ENCODE measurements at places on chromosomes 1 and 21.

DNA sequence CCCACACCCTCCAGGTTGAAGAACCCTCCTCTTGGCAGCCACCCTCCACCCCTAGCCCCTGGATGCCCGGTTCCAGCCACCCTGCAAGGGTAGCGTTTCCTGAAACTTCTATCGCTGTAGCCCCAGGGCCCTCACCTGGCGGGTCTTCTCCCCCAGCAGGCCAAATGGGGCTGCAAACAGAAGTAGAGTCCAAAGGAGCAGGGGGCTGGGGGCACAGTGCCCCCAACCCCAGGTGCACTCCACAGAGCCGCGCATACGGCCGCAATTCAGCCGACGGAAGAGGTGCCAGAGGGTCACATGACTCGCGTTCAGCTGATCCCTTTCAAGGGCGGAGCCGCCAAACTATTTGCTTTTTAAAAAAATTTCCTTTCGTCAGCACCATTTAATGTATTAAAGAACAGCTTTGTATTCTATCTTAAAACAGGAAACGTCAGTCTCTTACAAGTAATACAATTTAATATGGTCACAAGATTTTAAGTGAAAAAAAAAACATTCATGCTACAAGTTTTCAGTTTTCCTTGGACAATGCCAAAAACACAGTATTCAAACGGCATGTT is at the start of gene GLMP:
GLMP (minus strand) TSS at position 289 of the 557 bp plus-strand sequence; CDS start at position 255, 34 bp downstream.
- ATAC-seq: peak; percentile 57

DNA sequence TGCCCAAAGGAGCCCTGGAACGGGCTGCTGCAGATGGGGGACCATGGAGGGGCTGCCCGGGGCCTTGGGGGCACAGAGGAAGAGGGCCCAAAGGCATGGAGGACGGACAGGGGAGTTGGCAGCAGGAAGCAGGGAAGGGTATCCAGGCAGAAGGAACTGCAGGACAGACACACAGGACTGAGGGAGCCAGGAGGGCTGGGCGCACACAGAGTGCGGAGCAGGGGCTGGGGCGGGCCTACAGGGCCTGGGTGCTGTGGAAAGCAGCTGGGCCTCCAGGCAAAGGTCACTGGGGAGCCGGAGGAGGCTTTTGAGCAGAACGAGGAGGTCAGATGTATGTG is 28.1 kb downstream of the KRTAP10-1 start:
- ATAC-seq: no peak

DNA sequence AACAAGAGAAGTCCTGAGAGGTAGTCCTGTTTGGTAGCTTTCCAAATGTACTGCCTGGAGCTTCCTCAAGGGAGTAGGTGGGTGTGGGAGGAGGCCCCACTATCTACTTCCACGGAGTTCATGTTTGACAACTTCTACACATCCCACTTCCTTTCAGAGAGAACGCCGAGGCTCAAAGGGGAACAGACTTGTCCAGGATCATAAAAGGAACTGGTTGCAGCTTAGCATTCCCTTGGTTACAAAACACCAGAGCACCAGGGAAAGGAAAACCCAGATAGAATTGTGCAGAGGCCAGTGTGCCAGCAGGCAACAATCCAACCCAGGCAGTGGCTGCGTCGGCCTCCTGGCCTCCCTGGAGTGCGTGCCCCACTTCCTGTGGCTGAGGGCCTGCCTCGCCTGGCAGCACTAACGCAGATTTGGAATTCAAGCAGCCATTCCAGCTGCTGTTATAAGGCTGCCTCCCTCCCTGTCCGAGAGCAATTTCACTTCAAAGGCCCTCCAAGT is 4.2 kb upstream of the RAP1GAP start:
- peak; percentile 69 for ATAC-seq

GRCh38 chr1:54118704-54119103 is 34.1 kb downstream of the CDCP2 start:
- peak; percentile 46 for ATAC-seq

- no peak for ATAC-seq
Observed at GRCh38 chr1:72526926-72527325, 244.6 kb upstream of the NEGR1 start.

GRCh38 chr1:222096883-222097282 is 355.0 kb upstream of the DUSP10 start:
- ATAC-seq: peak; percentile 25

DNA sequence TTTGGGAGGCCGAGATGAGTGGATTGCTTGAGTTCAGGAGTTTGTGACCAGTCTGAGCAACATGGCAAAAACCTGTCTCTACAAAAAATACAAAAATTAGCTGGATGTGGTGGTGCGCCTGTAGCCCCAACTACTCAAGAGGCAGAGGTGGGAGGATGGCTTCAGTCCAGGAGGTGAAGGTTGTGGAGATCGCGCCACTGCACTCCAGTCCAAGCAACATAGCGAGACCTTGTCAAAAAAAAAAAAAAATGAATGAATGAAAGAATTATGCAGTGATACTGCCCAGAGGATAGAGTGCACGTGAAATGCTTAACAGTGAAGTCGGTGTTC is 429 bp upstream of the DPH2 start:
- ATAC-seq: no peak

DNA sequence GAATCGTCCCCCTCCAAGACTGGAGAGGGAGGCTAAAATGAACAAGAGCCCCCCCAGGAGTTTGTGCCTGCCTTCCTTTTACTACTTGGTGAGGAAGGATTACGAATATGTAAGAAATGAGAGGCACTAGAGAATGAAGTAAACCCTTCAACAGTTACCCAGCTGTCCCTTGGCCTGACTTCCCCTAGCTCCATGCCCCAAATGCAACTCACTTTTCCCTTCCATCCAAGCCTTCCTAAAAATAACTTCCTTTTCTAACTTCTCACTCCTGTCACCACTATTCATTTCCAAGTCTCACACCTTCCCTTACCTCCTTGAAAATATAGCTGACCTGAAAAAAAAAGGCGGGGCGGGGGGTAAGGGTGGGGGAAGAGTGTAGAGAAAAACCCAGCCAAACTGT is 96.6 kb upstream of the HNRNPU start:
- ATAC-seq: no peak

DNA sequence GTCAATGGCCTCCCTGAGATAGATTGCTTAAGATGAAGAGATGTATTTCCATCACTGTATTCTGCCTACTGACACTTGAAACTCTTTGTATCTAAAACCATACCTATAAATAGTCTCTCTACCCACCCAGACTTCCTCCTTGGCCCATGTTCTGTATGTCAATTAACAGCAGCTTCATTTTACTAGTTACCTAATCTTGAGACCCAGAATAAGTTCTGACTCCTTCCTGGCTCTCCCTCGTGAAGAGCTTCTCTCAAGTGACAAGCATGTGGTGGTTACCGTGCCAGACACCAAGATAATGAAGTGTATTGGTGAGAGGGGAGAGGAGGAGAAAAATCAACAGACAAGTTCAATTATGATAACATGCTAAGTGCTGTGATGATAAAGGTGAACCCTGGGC is 128.8 kb upstream of the RAVER2 start:
- no peak for ATAC-seq

DNA sequence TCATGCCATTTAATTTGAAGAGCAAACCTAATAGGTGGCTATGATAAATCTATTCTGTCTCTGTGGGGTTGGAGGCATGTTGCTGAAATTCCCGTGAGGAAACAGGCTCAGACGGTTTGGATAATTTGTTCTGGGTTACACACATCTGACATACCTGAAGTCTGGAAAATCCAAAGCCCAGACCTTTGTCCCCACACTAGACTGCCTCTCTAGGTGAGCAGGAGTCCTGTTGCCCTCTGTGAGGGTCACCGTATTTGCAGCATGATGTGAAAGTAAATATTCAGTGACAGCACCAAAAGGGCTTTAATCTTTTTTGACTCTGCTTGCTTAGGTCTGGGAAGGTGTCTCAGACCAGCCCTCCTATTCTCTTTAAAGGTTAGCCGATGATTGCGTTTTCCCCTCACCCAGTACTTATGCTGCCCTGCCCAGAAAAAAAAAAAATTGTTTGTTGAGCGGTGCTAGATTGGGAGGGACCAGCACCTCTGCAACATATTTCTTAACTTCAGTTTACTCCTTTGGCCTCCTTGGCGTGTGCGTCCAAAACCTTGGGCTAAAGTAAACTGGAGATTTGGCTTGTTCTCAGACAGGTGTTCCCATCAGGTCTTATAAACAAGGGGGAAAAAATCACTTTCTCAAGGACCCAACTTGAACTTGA is 67.0 kb downstream of the CACHD1 start:
- no peak for ATAC-seq

- no peak for ATAC-seq
Observed at GRCh38 chr1:95168761-95169351, 51.7 kb downstream of the TLCD4 start.

- ATAC-seq: peak; percentile 27
Observed at GRCh38 chr1:3368711-3369445, 85.6 kb upstream of the ARHGEF16 start.

GRCh38 chr1:221873673-221874072 is 131.8 kb upstream of the DUSP10 start:
- peak; percentile 5 for ATAC-seq

DNA sequence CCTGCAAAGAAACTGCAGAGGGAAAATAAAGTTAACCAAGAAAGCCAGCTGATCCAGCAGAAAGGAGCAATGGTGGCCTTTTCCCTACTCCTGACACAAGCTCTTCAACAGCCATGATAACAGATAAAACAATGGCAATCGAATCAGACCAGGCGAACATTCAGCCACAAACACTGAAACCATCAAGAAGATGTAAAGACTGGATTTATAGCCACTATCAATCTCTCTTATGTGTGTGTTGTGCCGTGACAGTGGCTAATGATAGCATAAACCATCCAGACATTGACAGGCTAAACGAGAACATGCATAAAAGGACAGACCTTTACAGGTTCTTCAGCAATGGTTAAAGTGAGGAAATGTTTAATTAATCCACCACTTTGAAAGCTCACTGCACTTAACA is 78.1 kb upstream of the RAB4A start:
- no peak for ATAC-seq

DNA sequence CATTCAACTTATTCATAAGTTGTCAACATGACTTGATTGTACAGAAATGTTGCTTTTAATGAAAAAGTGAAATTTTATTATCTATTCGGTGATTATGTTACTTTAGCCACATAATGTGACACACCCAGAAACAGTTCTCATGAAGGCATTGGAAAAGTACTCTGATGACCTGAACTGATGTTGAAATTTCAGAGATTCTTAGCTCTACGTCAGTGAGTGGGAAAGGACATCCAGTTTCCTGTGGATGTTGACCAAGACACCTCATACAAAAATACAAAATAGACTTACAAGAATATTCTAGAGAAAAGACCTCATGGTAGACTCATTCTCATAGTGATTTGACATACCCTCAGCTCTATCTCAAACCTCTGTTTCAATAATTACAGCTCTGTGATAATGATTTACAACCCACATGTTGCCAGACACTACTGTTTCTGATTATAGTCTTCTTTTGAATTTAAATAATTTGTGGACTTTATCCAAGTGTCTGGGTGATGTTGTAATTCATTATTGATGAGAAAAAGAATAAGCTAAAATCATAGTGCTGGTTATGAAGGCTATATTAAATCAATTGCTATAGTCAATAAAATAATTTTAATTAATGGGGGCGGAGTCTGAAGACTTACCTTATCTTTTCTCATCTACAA is 37.3 kb downstream of the KCNK2 start:
- no peak for ATAC-seq

- ATAC-seq: no peak
Observed at GRCh38 chr1:116312681-116313069, 60.4 kb upstream of the ATP1A1 start.

- ATAC-seq: no peak
Observed at GRCh38 chr1:220550811-220551399, 23.0 kb downstream of the MARK1 start.

All from SK-N-SH treated with all-trans-retinoic acid at 6 μM for 48 hours (cell line).